Astrocyte (in vitro differentiated cells and primary cell): ENCODE measurements at places on chromosomes 2 and 18. TPM values are rescaled to one million over a fixed set of nuclear protein-coding genes. Genes with fewer than 3 reads are reported as not detected.

Gene SCYGR3
- not detected in 2 replicates for total RNA-seq

Gene GALNT5
- 2.2 and 3.1 TPM in 2 replicates for total RNA-seq

Gene UGT1A6
- not detected in 2 replicates for total RNA-seq

Gene CDH2
- 326 and 363 TPM in 2 replicates for total RNA-seq

Gene FAP
- 0.96 and 1.3 TPM in 2 replicates for total RNA-seq

Gene TCF4
- total RNA-seq: 105 and 115 TPM in 2 replicates

Gene GAD1
- total RNA-seq: 4.5 and 4.7 TPM in 2 replicates

Gene ABCG8
- total RNA-seq: not detected in 2 replicates

Gene ITGB1BP1
- 121 and 126 TPM in 2 replicates for total RNA-seq

Gene ITGA4
- 20.0 and 23.5 TPM in 2 replicates for total RNA-seq

Gene POTEI
- total RNA-seq: 0.32 and 0.50 TPM in 2 replicates

Gene OTOS
- not detected in 2 replicates for total RNA-seq

Gene MC2R
- not detected in 2 replicates for total RNA-seq

Gene SNTG2
- total RNA-seq: 1.9 TPM in 2 replicates

Gene CCDC150
- total RNA-seq: 2.2 and 4.4 TPM in 2 replicates

Gene REG3A
- not detected in 2 replicates for total RNA-seq

Gene RAX
- total RNA-seq: not detected in 2 replicates

- peak; percentile 10 for DNase-seq
Observed at GRCh38 chr2:138640921-138641676, 139.1 kb downstream of the NXPH2 start.

GRCh38 chr2:108704871-108705270, 14.4 kb upstream of the RANBP2 start:
- no peak for DNase-seq

- no peak for DNase-seq
Observed at GRCh38 chr2:40962026-40962425, 510.1 kb upstream of the SLC8A1 start.

DNA sequence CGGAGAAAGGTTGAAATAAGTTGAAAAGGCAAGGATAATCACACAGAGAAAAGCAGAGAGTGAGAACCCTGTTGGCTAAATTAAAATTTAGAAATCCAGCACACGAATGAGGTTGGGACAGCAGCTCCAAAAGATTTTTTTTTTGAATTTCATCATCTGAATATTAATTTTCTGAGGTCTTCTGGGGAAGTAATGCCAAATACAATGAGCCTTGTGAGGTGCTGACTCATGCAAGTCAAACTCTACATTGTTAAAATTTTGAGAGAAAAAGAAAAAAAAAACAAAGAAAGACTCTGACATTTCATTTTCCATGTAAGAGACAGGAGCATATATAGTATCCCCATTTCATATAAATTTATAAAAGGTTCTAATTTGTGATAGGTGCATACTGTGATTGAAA, 614.2 kb upstream of the CDH2 start:
- no peak for DNase-seq

- DNase-seq: no peak
Observed at GRCh38 chr2:207140265-207140664, 25.5 kb downstream of the KLF7 start.

- no peak for DNase-seq
Observed at GRCh38 chr2:43420389-43420801, 175.4 kb downstream of the THADA start.

- no peak for DNase-seq
Observed at GRCh38 chr2:192749611-192750200, 555.0 kb upstream of the TMEFF2 start.

GRCh38 chr2:239459606-239460005, 58.8 kb upstream of the HDAC4 start:
- no peak for DNase-seq

GRCh38 chr2:166335284-166335683, 40.5 kb downstream of the SCN9A start:
- DNase-seq: no peak

GRCh38 chr2:111626037-111626864, 257.7 kb downstream of the ANAPC1 start:
- no peak for DNase-seq

GRCh38 chr2:83730223-83730622, 728.9 kb downstream of the SUCLG1 start:
- DNase-seq: no peak

DNA sequence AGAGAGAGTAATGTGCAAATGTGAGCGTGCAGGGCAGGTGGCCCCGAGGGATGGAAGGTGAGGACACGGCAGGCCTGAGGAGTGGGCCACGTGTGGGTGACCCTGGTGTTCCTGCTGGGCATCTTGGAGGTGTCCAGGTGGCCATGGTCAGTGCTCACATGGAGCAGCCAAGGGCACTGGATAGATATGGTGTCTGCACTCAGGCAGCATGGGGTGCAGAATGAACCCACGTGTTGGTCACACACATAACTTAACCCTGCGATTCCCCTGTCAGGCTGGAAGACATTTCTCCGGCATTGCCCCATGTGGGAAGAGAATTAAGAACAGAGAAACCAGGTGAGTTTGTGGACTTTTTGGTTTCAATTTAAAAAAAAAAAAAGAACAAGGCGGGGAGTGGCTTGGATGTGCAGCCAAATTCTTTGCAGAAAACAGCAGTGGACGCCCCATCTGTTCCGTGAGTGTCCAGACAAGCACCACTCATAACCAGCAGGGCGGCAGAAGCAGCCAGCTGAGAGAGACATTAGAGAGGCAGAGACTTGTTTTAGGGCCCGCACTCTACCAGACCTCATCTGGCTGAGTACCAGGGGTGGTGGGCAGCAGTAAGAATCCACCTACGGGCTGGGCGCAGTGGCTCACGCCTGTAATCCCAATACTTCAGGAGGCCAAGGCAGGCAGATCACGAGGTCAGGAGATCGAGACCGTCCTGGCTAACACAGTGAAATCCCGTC, 249.8 kb downstream of the ACKR3 start:
- no peak for DNase-seq

DNA sequence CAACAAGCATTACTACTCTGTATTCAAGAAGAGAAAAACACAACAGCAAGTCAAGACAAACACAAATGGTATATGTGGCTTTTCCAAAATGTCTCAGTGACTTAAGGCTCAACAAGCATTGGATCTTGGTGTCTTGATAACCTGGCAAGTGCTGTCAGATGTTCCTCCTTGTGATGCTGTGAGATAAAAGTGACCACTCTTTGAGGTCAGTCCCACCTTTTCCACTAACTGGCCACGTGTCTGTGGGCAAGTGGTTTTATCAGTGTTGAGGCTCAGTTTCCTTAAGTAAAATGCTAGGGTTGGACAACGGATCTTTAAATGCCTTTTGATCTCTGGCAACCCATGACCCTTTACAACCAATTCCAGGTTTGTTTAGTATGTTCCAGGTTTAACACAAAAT, 98.7 kb downstream of the BCL2 start:
- DNase-seq: no peak

GRCh38 chr18:4068552-4069158, 386.5 kb downstream of the DLGAP1 start:
- DNase-seq: peak; percentile 22

DNA sequence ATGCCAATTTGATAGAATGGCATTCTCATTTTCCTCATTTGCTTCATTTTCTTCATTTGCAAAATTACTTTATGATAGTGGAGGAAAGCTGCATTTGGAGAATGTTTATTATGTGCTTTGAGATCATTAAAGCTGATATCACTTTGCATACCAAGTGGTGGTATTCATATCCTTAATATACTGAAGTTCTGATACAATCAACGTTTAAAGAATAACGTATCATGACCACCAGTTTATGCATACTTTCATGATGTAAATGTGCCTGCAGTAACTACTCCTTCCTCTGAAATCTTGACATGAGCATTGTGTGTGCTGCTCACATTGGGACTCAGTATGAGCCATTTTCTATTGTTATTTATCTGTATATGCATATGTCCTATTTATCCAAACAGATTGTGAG, 302.1 kb downstream of the ARHGAP15 start:
- peak; percentile 42 for DNase-seq

DNA sequence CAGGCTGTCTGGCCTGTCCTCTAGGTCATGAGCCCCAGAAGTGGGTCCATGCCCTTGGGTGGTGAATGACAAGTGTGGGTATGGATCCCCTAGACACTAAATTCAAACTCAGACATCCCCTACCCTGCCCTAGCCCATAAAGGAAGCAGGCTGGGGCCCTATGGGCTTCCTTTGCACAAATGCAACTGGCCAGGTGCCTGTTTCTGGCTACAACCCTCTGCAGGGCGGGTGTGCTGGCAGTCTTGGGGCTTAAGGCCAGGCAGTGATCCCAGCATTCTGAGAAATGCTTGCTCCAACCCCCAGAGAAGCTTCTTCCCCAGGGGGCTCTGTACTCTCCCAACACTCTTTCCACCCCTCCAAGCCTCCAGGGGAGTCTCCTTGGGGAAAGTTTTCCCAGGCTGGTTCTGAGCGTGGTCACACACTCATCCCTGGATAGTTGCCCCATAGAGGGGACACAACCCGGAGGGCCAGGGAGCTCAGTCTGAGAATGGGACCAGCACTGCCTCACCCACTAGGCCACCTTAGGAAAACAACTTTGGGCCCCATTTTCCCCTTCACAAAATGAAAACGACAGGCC, 16.6 kb upstream of the ASPRV1 start:
- DNase-seq: no peak

- DNase-seq: peak; percentile 29
Observed at GRCh38 chr18:54392543-54393023, 34.9 kb downstream of the C18orf54 start.

DNA sequence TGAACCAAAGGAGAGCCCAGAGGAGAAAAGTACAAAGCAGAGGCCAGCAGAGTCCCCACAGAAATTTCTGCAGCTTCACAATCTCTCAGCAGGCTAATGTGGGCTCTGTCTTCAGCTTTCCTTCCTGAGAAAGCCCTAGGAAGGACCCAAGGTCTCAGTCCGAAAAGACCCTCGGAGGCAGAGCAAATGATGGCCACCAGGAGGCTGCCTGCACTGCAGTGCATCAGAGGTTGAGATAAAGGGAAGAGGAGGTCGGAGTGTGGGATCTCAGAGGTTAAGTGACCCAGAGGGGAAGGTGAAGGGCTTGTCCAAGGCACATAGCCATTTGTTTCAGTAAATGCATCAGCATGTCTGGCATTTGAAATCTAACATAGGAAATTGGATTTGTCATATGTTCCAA, 299.1 kb upstream of the SLC14A2 start:
- no peak for DNase-seq

GRCh38 chr2:205482399-205483081, 199.8 kb upstream of the NRP2 start:
- DNase-seq: no peak

DNA sequence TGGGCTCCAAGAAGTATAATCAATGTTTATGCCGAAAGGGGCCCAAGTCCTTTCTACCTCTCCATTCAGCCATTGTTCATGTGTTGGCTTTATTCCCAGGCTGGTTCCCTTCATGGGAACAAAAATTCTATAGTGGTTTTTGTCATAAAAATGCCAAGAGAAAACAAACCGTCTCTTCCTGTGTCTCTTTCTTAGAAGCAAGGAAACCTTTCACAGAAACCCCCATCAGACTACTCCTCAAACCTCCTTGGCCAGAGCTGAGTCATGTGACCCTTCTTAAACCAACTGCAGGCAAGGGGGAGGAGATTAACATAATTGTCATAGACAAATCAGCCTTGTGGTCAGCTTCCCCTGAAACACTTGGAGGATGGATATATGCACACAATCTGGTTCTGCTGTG, 75.1 kb upstream of the TANK start:
- DNase-seq: no peak

GRCh38 chr2:208548700-208549099, 142.1 kb downstream of the PTH2R start:
- no peak for DNase-seq

GRCh38 chr2:168501466-168502065, 45.5 kb downstream of the CERS6 start:
- no peak for DNase-seq

DNA sequence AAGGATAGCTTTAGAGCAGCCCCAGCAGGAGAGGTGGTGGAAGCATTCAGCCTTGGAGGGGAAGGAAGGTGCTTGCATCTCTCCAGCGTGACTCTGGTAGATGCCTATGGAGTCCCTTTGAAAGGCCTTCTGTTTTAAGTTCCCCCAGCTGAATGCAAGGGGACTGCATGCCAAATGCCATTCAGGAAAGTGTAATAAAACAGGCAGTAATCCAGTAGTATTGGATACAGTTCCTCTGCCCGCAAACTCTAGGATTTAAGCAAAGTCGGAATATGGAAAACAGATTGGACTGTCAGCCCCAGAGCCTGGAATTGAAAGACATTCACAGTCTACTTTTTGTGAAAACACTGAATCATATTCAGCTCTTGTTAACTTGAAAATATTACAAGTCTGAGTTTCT, 125.2 kb upstream of the GAREM1 start:
- DNase-seq: no peak

- peak; percentile 29 for DNase-seq
Observed at GRCh38 chr2:57516698-57517340, 529.8 kb upstream of the VRK2 start.
